Stimulated activated CD4-positive, alpha-beta T cell treated with anti-CD3 and anti-CD28 coated beads, TNF-alpha, amount 100 ng/mL, for 24 hours (primary cell): ENCODE measurements at places on chromosomes 7 and 10.

DNA sequence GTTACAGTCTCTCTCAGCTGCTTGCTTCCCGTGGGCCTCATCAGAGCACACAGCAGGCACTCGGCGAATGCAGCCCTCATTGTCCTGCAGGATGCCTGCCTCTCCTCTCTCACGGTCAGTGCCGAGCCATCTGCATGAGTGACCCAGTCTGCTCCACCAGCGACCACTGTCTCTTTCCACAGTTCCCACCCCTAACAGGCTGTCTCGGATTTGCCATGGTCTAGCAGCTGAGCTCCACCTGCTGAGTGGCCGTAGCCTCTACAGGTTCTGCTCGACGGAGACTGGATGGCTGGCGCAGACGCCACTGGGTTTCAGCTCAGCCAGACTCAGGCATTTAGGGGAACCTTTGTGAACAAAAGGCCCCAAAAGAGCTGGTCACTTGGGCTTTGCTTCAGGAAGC, 209.4 kb upstream of the FOXK1 start:
- DNase-seq, result no peak

GRCh38 chr10:115514895-115515294, 421.7 kb downstream of the ATRNL1 start:
- DNase-seq, result no peak

GRCh38 chr10:88886557-88886956, 6.5 kb downstream of the STAMBPL1 start:
- peak; percentile 16 for DNase-seq

- no peak for DNase-seq
These were observed 8.3 kb downstream of the CSTF2T start for GRCh38 chr10:51691135-51691534.

- no peak for DNase-seq
These were observed 29.7 kb downstream of the STN1 start for GRCh38 chr10:103888113-103888841.

GRCh38 chr7:99352247-99352646, 22.3 kb upstream of the ARPC1B start:
- no peak for DNase-seq
